Stomach (tissue), 19 donors: ENCODE measurements at places on chromosomes 7 and 10. TPM values are rescaled to one million over a fixed set of nuclear protein-coding genes. Genes with fewer than 3 reads are reported as not detected.
A peak's percentile ranks its signal among the peaks of the same experiment; 100 is the strongest.

DNA sequence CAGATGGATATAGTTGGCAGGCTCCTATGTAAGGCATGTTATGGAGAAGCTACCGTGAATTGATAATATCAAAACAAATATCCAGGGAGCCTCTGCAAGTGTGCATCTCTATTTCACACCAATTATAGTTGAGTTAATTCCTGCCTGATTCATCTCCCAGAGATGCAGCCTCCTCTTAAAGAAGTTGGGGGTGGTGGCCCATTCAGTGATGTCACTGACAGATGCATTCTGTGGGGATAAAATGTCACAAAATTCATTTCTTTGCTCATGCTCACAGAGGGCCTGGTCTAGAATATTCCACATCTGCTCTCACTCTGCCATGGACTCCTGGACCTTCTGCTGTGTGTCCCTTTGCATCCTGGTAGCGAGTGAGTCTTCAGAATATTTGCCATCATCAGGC lies 189.1 kb upstream of the PRSS1 start:
- no peak for DNase-seq

GRCh38 chr7:103870664-103871063 lies 118.8 kb downstream of the RELN start:
- DNase-seq = no peak

DNA sequence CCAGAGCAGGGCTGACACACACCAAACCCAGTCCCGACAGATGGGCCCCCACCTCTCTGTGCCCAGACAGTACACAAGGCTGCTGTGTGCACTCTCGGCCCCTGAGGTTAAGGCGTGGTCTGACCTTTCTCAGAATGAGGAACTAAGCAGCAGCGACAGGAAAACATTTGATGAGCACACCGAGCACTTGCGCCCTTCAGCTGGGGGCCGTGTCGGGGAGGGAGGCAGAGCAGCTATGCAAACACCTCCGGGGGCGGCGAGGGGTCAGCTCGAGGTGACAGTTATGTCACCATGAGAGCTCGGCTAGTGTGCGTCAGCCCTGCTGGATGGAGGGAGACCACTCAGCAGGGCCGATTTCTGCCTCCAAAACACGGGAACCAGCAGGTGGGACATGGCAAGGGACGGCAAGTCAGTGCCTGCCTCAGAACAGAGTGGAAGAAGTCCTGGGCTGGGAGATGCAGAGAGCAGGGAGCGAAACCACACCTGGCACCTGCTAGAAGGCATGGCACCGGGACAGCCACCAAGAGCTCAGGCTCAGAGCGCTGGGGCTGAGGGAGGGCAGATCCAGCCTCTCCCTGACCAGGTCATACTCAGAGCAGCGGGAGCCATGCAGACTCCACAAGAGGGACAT lies 57.4 kb downstream of the CHST15 start:
- peak; percentile 69 for DNase-seq

GRCh38 chr10:78600121-78600665 lies 468.6 kb upstream of the ZMIZ1 start:
- DNase-seq = no peak

DNA sequence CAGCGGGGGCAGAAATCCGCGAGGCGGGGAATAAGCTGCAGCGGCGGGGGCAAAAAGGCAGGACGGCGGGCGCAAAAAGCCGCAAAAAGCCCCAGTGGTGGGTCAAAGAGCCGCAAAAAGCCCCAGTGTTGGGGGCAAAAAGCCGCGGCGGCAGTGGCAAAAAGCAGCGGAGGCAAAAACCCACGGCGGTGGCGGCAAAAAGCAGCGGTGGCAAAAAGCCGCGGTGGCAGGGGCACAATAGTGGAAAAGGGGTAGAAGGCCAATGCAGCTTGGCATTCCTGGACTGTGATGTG lies 525.3 kb downstream of the ZNF33B start:
- no peak for DNase-seq

GRCh38 chr7:135282561-135283254 lies 49.1 kb downstream of the STRA8 start:
- DNase-seq = no peak

MINDY4 gene
- polyA plus RNA-seq = 2.2 TPM

CARD11 gene
- 1.7 TPM for polyA plus RNA-seq

SPDYE2B gene
- not detected for polyA plus RNA-seq

ZP3 gene
- 1.3 TPM for polyA plus RNA-seq
